ENCODE measurements at places on chromosomes 12 and 14. TPM values are rescaled to one million over a fixed set of nuclear protein-coding genes. Genes with fewer than 3 reads are reported as not detected.
A peak's percentile ranks its signal among the peaks of the same experiment; 100 is the strongest.

Gene STAB2
- 10.0 TPM for total RNA-seq

Gene SLC38A6
- 62.4 TPM for total RNA-seq

- peak overlapping the region; percentile 92 for H3K4me3 ChIP-seq
- peaks cover 11% of the 10 kb centered on the region for H3K4me1 ChIP-seq
- peak; percentile 81 for DNase-seq
- no peaks in the 10 kb centered on the region for H3K27me3 ChIP-seq
Observed at GRCh38 chr12:56158926-56159461, 835 bp downstream of the MYL6 start.

DNA sequence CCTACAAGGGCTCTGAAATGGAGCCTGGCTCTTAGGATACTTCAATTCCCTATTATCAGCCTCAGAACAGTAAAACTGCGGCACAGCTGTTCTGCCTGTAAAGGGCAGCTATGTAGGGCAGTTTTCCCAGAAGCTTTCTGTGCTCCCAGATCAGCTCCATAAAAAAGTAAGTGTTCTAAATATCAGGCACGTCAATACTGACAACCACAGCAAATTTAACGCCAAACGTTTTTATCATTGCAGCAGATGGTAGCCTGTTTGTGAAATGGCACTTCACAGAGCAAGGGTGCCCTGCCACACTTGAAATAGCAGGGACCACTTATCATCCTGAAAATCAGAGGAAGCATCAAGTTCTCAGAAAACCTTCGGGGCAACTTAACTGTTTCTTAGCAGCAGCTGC, 54.8 kb upstream of the PTHLH start:
- H3K27me3 ChIP-seq, result no peaks in the 10 kb centered on the region
- no peak overlapping the region for H3K27ac ChIP-seq
- peak; percentile 35 for DNase-seq
- H3K4me3 ChIP-seq, result no peak overlapping the region
- no peaks in the 10 kb centered on the region for H3K36me3 ChIP-seq

- DNase-seq, result no peak
- H3K4me3 ChIP-seq, result no peak overlapping the region
- no peak overlapping the region for H3K27ac ChIP-seq
- H3K27me3 ChIP-seq, result no peaks in the 10 kb centered on the region
- no peaks in the 10 kb centered on the region for H3K4me1 ChIP-seq
- peaks cover 11% of the 10 kb centered on the region for H3K36me3 ChIP-seq
Observed at GRCh38 chr14:88507208-88507607, 47.6 kb downstream of the PTPN21 start.

GRCh38 chr14:59438195-59438647, 27.0 kb downstream of the GPR135 start:
- no peak overlapping the region for H3K4me3 ChIP-seq
- no peaks in the 10 kb centered on the region for H3K4me1 ChIP-seq
- H3K27me3 ChIP-seq, result no peaks in the 10 kb centered on the region
- no peak for DNase-seq

- no peak for DNase-seq
- H3K27me3 ChIP-seq, result no peaks in the 10 kb centered on the region
- H3K36me3 ChIP-seq, result no peaks in the 10 kb centered on the region
- H3K27ac ChIP-seq, result no peak overlapping the region
- H3K4me3 ChIP-seq, result no peak overlapping the region
Observed at GRCh38 chr14:31962920-31963319, 114.2 kb upstream of the ARHGAP5 start.

DNA sequence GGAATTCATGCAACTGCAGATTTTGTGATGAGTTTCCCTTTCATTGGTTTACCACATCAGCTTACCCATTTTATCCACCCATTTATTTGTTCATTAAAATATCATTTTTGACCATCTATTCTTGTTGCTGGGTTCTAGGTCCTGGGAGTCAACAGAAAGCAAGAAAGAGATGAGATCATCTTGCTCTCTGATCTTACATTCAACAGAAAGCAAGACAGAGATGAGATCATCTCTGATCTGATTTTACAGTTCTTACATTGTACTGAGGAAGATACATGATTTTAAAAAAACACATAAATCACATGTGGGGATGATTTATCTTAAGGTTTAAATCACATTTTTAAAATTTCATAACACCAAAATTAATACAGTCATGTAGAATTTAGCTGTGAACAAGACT, 2.3 kb downstream of the TAS2R46 start:
- H3K4me1 ChIP-seq, result no peaks in the 10 kb centered on the region
- H3K27me3 ChIP-seq, result no peaks in the 10 kb centered on the region
- no peak overlapping the region for H3K4me3 ChIP-seq
- H3K27ac ChIP-seq, result no peak overlapping the region
- H3K36me3 ChIP-seq, result peaks cover 1% of the 10 kb centered on the region

DNA sequence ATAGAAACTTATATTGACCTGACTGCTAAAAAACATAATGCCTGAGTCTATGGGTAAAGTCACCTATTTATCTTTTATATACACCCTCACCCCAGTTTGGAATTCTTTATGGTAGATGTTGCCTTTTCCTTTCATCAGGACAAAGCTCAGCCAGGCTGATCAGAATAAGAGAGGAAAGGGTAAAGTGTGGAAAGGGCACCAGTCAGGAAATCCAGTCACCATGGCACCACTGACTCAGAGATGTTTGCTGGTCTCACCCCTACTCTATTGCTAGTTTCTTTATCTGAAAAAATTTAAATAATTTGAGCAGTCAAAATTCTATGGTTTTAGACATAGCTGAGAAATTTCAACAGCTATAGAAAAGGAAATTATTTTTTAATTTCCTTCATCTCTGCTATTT, 49.2 kb upstream of the SSTR1 start:
- DNase-seq, result no peak
- H3K27me3 ChIP-seq, result no peaks in the 10 kb centered on the region
- no peaks in the 10 kb centered on the region for H3K4me1 ChIP-seq
- H3K4me3 ChIP-seq, result no peak overlapping the region
